Stimulated activated CD4-positive, alpha-beta T cell treated with anti-CD3 and anti-CD28 coated beads, Interleukin-2, amount 100 ng/mL, for 24 hours (primary cell): ENCODE measurements at places on chromosomes 1 and 21.
A peak's percentile ranks its signal among the peaks of the same experiment; 100 is the strongest.

- DNase-seq = no peak
Measured at GRCh38 chr1:204196068-204196795, at the start of gene KISS1. Gene KISS1 (minus strand): TSS chr1:204196491. CDS start chr1:204192876, 3,615 bp downstream.

- DNase-seq = no peak
Measured at GRCh38 chr1:65769636-65770035, 23.1 kb upstream of the PDE4B start.

DNA sequence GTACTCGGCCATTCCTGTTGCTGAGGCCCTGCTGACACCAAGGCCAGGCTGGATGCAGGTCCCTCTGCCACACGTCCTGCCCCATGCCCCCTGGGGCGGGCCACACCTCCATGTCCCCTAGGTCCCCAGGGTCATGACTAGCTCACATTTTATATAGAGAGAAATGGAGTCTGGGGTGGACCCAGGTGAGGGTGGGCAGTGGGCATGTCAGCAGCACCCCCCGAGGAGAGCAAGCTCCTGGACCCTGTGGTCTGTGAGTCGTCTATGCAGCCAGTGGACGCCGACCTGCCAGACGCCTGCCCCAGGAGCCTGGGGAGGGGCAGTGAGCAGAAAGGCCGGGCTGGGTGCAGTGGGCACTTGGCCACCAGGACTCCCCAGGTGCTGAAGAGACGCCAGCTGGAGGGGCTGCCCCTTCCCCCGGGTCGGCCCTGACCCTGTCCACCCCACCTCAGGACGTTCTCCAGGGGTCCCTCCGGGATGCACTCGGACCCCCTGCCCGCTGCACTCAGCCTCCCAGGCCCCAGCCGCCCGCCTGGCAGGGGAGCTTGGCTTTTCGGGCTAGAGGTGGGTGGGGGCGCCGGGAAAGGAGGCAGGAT lies 15.9 kb downstream of the SAMD11 start:
- no peak for DNase-seq

DNA sequence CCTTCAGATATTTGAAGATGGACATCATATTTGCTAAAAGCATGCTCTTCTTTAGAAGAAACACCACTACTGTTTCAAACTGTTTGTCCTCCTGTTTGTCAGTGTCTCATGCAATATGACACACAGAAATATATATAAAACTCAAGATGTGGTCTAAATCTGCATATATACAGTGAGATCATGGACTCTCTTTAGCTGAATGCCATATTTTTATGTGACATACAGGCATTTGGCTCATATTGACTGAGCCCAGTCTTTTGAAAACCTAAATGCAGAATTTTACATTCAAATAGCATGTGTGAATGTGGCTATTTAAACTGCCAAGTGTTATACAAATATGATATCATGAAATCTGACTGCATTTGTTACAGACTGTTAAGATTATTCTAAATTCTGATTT lies 18.4 kb downstream of the GDAP2 start:
- DNase-seq = no peak

GRCh38 chr1:96357141-96357765 lies 364.3 kb upstream of the PTBP2 start:
- DNase-seq = no peak

GRCh38 chr1:161864577-161864976 lies 98.5 kb downstream of the ATF6 start:
- DNase-seq = no peak

DNA sequence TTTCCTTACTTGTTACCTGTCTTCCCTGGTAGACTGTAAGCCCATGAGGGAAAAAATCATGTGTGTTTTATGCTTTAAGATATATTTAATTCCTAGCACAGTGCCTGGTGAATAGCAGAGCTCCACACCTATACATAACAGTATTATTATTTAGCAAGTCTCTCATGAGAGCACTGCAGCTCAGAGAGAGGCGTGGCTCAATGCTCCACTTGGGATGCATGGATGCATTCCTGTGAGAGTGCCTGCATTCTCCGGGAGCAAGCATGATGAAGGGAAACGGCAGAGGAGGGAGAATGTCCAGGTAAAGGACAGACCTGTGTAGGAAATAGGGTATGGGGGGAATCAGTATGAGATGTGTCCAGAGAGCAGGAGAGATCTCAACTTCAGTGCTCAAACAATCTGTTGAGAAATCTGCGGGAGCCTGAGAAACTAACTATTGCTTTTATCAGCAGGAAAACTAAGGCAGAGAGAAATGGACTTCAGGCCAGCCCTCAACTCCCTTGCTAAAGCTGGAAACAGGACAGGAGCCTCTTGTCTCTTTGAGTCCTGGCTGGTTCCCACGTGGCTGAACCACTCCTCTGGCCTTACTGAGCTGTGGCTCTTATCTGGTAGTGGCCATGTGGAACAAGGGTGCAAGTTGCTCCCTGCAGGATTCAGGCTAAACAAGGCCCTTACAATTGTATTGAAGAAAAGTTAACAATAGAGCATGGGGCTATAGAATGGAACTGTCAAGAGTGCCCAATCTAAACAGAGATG lies 113.1 kb downstream of the KCNN3 start:
- DNase-seq = no peak

DNA sequence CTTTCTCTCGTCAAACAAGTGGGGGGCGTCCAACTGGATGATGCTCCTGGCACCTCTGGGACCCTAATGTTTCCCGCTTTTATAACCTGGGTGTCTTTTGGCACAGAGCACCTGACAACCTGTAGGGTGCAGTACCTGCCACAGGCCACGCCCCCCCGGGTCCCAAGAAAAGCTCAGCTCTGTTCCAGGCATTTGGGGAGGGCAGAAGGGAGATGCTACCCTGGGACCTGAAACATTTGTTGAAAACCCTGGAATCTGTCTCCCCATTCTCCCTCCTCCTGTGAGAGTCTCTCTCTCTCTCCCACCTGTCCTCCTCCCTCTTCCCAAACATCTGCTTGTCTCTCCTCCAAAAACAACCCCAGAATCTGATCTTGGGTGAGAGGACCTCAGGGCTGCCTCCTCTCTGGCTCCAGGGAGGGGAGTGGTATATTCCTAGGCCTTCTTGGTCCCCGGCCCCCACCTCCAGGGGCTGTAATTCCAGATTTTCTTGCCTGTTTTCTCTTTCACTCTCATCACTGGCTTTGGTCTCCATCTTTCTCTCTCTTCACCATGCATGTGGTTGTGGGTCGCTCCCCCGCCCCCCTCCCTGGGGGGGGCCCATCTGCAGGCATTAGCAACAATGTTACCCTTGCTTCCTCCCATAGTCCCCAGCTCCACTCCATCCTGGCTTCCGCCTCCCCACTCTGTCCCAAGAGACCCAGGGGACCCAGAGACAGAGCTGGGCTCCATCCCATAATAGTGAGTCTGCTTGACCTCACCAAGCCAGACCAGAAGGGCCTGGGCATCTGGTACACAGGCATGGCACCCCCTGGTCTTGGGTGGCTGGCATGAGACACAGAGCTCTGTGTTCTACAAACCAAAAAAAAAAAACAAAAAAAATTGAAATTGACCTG lies 4.1 kb downstream of the AHDC1 start:
- no peak for DNase-seq

GRCh38 chr1:236338096-236338495 lies 56.0 kb upstream of the EDARADD start:
- no peak for DNase-seq

DNA sequence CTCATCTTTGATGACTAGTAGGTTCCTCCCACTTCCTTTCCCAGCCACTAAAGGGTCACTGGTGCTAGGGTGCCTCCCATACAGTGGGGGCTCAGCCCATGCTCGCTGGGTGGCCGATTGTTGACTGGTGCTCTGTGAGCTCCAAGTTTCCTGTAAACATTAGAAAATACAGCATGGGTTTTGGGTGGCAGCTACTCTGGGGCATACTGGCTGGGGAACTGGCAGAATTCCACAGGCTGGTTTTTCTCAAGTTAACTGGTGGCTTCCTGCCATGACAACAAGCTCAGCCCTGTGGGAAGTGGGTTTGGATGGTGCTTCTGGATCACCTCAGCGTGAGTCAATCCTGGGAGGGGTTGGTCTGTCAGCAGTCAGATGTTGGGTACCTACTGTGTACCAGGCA lies 28.7 kb upstream of the CRNN start:
- no peak for DNase-seq

- no peak for DNase-seq
Measured at GRCh38 chr1:243924588-243925349, 74.7 kb upstream of the AKT3 start.

GRCh38 chr1:204288021-204288588 lies 71.6 kb downstream of the PLEKHA6 start:
- no peak for DNase-seq

DNA sequence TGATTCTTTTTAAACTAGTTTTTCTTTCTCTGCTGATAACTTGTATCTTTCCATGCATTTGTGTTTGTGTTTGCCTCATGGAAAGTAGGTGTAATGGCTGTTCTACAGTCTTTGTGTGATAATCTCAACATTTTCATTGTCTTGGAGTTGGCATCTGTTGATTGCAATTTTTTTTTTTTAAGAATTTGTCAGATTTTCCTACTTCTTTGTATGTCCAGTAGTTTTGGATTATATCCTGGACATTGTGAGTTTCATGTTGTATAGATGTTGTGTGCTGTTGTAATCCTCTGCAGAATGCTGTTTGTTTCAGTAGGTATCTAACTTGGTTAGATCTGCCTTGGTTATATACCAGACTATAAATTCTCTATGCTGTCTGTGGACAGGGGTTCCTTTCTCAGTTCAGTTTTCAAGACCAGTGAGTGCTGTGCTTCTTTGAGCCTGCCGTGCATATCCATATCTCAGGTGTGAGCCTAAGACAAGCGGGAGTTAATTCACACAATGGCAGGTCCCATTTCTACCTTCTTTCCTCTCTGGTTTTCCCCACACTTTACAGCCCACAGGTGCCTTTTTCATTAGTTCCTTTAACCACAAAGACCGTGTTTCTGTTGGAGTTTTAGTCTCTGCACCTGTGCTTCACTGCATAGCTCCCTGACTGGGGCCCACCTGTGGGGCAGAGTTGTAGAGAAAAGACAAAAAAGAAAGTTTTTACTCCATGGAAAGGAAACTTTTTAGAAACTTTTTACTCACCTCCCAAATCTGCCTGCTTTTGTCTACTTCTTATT lies 69.9 kb downstream of the ITSN1 start:
- no peak for DNase-seq

DNA sequence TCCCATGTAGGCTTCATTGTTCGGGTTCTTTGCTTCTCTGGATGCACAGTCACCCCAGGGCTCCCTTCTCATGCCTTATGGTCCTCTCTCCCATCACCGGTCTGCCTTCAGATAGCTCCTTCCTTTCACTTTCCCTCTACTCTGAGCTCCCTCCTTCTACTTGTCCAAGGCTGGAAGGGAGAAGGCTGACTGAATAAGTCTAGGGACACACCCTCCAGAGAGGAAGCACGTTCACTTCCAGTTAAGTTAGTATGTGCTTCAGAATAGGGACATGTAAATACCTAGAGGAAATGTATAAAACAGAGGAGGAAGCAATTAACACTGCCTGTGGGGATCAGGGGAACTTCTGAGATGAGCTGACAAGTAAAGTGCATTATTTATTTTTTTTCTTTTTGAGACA lies 23.5 kb downstream of the CXADR start:
- no peak for DNase-seq

DNA sequence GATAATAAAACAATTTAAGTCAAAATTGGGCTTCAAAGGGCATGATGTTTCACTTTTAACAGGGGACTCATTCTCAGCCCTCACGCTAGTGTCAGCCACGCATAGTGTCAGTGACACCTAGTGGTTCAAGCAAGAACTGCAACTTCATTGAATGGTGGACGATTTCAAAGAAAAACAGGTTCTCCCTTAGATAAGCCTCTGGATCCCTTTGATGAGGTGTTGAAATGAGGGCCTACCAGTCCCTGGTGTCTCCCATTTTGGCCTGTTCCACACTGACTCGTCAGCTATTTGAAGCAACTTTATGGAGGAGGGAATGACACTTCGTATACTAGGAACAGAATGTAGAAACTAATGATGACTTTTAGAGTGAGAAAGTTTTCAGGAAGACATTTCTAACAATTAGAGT lies 56.2 kb downstream of the FCRL5 start:
- DNase-seq = peak; percentile 10

GRCh38 chr1:110864287-110864686 lies 8.7 kb upstream of the CD53 start:
- no peak for DNase-seq

DNA sequence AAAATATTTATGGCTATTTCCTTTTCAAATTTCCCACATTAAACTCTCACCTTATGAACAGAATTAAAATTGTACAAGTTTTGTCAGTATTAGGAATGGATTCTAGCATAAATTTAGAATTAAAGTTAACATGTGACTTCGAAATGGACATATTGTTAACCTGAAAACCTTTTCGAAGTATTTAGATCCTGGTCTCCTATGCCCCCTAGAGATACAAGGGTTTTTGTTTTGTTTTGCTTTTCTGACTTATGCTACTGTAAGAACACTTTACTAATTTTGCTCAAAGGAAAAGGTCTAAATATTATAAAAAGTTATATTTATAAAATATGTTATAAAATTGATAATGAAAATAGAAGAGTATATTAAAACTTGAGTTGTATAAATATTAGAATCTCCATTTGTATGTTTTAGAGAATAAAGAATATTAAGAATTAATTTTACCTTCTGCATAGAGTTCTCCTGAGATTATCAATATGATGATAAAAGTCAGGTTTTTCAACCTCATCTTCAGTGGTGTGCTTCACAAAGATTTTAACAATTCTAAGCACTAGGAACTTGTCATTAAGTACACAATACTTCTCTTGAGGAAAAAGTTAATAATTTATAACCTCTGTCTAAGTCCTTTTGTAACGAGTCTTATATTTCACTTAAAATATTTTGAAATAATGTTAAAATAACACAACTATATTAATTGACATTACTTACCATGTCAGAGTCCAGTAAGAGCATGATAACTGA lies at the start of gene F13B:
Gene F13B (minus strand): TSS at position 542 of the 738 bp plus-strand sequence. CDS start 37 bp downstream, at position 505.
- no peak for DNase-seq

DNA sequence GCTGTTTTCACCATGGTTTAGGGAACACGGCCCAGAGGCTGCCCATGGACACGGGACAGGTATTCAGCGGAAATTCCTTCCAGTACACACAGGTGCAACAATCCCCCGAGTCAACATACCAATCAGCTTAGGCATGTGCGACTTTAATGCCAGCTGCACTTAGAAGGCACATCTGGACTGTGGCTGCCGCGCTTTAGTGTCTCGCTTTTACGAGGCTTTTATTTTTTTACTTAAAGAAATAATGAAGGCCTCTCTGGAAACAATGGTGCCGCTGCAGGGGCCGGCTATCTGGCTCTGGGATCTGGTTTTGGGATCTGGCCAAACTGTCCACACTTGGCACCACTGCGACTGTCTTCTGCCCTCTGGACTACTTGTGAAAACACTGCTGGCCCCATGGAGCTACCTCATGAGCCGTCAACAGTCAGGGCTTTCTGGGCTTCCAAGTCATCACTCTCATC lies 55.5 kb downstream of the SLC66A1 start:
- DNase-seq = no peak
